Astrocyte (in vitro differentiated cells and primary cell): ENCODE measurements at places on chromosomes 2 and 18. TPM values are rescaled to one million over a fixed set of nuclear protein-coding genes. Genes with fewer than 3 reads are reported as not detected.

Gene NETO1
- total RNA-seq: 18.4 and 19.8 TPM in 2 replicates

Gene RNU2-63P
- 4.2 and 6.6 TPM in 2 replicates for total RNA-seq

GRCh38 chr18:46343931-46344372 lies 239.8 kb downstream of the HAUS1 start:
- no peak for DNase-seq

DNA sequence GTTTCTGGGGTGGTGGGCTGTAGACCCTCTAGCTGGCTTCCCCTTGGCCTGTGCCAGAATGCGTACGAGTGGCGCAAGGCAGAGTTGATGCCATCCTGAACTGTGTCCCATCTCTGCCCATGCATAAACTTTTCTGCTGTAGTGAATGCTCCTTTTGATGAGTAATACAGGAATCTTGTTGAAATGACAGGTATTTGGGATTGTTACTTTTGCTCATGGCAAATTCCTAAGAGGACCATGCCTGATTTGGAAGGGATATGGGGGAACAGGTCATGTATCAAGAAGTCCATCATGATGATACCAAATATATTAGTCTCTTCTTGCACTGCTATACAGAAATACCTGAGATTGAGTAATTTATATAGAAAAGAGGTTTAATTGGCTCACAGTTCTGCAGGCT lies 648.0 kb downstream of the SLC4A3 start:
- peak; percentile 47 for DNase-seq

- DNase-seq: no peak
Measured at GRCh38 chr2:150129921-150130575, 357.4 kb downstream of the RND3 start.

GRCh38 chr2:101361522-101361921 lies 25.8 kb downstream of the CREG2 start:
- DNase-seq: no peak
